ENCODE measurements at places on chromosomes 5 and 9. TPM values are rescaled to one million over a fixed set of nuclear protein-coding genes. Genes with fewer than 3 reads are reported as not detected.

HRCT1 gene
- 2.0 TPM for total RNA-seq

LCN9 gene
- total RNA-seq = not detected

PCDHGA8 gene
- total RNA-seq = 1.9 TPM

ANKRD20A1 gene
- 3.0 TPM for total RNA-seq

CDHR2 gene
- 65.7 TPM for total RNA-seq

RASEF gene
- 30.3 TPM for total RNA-seq

INSL4 gene
- not detected for total RNA-seq

Measured in mucosa of gallbladder (tissue), 1 donor.